Tibial nerve (tissue), 4 donors: ENCODE measurements at places on chromosomes 16 and 17. TPM values are rescaled to one million over a fixed set of nuclear protein-coding genes. Genes with fewer than 3 reads are reported as not detected.

Gene GDPD3
- 5.2 TPM for total RNA-seq

Gene TMEM107
- total RNA-seq, result 30.3 TPM

Gene GGT6
- total RNA-seq, result not detected

Gene ICAM2
- total RNA-seq, result 95.1 TPM

Gene CAPNS2
- total RNA-seq, result not detected

Gene MT1H
- total RNA-seq, result 2.4 TPM

Gene DOC2A
- 2.5 TPM for total RNA-seq

Gene NATD1
- 10.5 TPM for total RNA-seq

Gene ZACN
- not detected for total RNA-seq

Gene KRTAP2-2
- total RNA-seq, result not detected

Gene SCIMP
- total RNA-seq, result 0.84 TPM

Gene NSMCE1
- total RNA-seq, result 27.7 TPM

Gene AKTIP
- total RNA-seq, result 48.5 TPM

Gene ZSWIM7
- 17.1 TPM for total RNA-seq

Gene SLC9A5
- total RNA-seq, result 2.0 TPM

Gene VTN
- total RNA-seq, result 1.7 TPM

Gene FSCN2
- 4.4 TPM for total RNA-seq

Gene SNAI3
- total RNA-seq, result 0.98 TPM

Gene CTF1
- 2.2 TPM for total RNA-seq

Gene LRRC37A
- 4.3 TPM for total RNA-seq

Gene TMEM238L
- not detected for total RNA-seq

Gene EIF3CL
- 265 TPM for total RNA-seq
